ENCODE measurements at places on chromosomes 3 and 15.

DNA sequence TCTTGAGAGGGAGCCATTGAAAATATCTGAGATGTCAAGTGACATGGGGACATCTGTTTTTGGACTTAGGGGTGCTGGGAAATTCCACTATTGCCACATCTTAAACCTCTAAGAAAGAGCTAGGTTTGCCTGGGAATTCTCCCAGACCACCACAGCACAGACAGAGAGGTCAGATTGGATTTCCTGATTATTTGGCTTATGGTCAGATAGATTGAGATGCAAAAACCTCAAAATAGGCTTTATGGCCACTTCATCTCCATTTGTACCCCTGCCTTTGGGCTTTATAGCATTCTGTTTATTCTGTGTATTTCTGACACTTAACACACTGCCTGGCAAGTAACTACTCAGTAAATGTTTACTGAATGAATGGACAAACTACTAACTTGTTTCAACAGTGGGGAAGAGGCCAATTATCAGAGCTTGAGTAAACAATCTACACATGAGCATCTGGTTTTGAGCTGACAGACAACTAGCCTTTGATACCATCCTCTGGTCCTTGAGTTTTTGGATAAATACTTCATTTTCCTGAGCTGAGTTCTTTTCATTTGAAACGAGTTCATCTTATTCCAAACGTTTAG is 81.8 kb downstream of the TP63 start:
- no peak for DNase-seq

DNA sequence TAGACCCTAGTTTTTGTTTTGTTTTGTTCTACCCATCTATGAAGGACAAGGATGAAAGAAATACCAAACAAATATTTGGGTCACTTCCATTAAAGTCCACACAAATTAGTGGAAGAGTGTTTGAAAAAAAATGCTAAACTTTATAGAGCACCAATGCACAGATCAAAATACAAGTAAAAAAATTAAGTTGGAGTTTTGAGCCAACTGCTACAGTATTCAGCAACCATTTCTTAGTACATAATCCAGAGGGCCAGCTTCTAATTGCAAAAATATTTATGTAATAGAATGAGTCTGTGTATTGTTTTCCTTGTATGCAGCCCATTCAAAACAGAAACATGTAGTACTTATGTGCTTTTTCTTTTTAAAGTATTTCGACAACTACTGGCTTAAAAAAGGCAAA is 121.1 kb downstream of the CBLB start:
- no peak for DNase-seq

DNA sequence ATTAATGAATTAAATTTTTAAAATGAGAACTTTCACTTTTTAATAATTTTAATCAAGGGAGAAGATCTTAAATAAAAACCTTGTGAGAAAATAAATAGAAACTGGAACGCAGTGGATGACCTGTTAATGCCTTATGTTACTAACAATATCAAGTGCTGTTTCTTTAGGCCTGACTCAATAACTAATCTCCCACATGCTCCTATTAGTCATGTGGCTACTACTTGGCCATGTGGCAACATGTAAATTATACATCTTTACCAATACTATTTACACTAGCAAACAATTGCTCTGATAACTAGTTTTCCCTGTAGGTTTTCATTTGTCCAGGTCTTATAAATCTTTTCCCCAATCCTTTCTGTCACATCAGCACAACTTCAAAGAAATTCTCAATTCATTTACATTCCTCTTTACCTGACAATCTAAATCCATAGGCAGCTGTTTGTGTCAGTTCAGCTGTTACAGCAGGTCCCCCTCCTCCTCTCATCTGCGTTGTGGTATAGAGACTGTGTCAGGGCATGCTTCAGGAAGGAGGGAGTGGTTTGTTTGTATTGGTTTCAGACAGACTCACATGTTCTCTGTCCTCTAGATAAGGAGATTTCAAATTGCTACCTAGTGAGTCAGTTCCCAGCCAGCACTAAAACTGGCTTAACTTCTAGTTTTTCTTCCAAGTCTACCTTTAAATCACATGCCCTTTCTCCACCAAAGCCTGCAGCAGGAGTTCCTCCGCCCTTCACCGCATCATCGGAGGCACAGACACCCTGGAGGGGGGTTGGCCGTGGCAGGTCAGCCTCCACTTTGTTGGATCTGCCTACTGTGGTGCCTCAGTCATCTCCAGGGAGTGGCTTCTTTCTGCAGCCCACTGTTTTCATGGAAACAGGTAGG is 11.3 kb upstream of the C3orf52 start:
- DNase-seq, result no peak

- DNase-seq, result no peak
These were observed 21.8 kb downstream of the RBPMS2 start for GRCh38 chr15:64753480-64754185.

DNA sequence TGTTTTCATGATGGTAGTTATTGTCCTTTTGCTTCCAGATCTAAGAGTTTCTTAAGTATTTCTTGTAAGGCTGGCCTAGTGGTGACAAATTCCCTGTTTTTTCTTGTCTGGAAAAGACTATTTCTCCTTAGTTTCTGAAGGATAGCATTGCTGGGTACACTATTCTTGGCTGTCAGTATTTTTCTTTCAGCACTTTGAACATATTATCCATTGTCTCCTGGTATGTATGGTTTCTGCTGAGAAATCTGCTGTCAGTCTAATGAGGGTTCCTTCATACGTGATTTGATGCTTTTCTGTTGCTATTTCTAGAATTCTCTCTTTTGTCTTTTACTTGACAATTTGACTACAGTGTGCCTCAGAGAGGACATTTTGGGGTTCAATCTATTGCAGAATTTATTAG is 134.3 kb downstream of the CGGBP1 start:
- no peak for DNase-seq

DNA sequence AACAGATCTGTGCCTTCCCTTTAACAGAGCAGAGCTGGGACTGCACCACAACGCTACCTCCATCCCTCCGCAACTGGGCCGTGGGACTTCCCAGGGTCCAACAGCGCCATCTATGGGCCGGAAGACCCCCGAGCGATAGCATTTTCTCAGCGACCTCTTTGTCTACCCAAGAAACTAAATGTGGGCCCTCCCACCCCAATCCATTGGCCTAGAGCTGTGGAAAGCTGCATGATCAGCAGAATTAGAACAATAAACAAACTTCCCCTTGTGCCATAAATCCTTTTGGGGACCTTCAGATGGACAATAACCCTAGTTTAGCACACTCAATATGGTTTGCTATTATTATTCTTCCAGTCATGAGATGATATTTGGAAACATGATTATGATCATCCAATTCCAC is 74.8 kb upstream of the NTRK3 start:
- DNase-seq, result no peak

Data from right kidney (tissue), 9 donors.